ENCODE measurements at places on chromosomes 7 and 10.

- DNase-seq: no peak
Observed at GRCh38 chr7:158098125-158099030, 489.2 kb downstream of the PTPRN2 start.

- DNase-seq: no peak
Observed at GRCh38 chr10:133565441-133566294, at the start of gene SYCE1. Gene SYCE1 (minus strand): TSS chr10:133565583. CDS start chr10:133565529, 54 bp downstream.

DNA sequence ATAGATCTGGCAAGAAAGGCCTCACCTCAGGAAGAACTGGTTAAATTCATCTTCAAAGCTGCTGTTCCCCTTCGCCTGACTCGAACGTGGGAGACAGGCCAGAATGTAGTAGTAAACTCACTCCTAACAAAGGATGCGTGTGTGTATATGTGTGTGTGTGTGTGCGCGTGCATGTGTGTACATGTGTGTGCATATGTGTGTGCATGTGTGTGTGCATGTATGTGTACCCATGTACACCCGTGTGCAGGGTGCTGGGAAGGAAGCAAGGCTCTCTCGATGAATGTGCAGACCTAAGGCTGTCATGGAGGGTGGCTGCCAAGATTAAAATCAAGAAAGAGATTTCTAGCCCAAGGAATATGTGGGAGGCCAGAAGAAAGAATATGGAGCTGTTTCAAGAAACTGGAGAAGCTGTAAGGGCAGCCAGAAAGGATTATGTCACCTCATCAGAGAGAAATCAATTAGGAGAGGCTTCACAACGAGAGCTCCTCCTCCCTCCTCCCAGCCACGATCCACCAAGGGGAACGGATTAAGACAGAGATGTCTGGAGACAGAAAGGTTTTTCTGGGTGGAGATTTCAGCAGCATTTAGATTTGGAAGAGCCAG lies 34.0 kb upstream of the LBX1 start:
- no peak for DNase-seq

GRCh38 chr7:6284055-6284400 lies 11.6 kb upstream of the CYTH3 start:
- no peak for DNase-seq

DNA sequence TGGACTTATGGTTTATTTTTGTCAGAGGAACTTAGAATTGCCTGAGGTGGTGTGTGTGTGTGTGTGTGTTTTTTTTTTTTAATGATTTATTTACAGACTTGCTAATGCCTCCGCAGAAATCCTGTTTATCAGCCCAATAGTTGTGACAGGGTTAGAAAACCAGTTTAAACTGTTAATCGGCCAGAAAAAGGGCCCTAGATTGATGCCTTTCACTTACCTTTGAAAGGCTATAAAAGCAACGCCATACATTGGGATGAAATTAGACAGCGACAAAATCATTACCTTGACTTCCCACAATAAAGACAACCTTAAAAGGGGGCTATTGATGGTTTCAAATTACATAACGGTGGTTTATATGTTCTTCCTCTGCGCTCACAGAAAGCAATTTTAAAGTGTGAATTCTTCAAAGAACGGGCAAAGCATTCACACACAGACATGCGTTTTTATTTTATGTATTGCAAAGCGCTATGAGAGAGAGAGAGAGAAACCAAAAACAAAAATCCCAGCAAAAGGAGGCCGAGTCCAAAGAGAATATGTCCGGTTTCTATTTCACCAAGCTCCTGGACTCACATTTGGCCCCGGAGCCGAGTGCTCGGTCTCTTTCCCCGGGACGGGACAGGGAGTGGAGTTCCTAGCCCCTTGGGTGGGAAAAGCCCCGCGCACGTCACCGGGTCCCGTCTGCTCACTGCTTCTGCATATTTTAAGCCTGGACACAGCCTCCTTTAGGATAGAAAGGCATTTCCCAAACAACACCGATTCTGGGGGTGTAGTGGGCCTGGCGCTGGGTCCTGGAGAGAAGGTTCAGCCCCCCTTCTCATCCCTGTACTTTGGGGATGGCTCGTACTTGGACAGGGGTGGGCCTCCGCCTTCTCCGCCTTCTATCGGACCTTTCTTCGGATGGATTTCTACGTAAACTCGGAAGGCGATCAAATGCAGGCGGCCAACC lies 26.8 kb upstream of the VAX1 start:
- DNase-seq: no peak

DNA sequence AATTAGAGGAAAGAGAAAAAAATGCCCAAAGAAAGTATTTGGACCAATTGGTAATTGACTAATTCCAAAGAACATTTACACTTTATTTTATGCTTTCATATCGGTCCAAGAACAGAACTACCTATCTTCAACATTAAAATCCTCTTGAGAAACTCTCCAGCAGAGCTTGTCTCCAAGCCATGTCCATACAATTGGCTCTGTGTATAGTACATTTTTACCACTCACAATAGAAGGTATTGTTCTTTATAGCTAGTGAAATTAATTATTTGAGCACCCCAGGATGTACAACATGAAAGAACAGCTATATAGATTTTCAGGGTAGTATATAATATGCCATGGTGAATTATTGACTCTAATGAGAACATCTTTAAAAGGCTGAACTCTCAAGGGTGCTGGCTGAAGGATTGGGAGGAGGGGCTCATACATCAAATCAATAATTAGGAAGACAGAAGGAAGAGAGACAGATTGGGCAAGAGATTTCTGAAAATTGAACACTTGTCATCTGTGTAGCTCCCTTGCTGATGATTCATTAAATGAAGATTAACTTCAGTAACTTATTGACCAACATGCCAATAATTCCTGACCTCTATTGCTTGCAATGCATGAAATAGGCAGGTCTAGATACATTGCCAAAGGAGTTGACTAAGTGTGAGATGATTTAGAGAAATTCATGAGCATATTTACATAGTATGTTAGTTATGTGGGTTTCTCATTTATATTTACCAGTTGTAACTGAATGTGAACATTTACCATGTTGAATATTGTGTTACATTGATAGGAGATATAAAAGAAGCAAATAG lies 249.7 kb downstream of the MTERF1 start:
- no peak for DNase-seq

GRCh38 chr10:117720931-117721835 lies 178.6 kb downstream of the EMX2 start:
- DNase-seq: no peak

DNA sequence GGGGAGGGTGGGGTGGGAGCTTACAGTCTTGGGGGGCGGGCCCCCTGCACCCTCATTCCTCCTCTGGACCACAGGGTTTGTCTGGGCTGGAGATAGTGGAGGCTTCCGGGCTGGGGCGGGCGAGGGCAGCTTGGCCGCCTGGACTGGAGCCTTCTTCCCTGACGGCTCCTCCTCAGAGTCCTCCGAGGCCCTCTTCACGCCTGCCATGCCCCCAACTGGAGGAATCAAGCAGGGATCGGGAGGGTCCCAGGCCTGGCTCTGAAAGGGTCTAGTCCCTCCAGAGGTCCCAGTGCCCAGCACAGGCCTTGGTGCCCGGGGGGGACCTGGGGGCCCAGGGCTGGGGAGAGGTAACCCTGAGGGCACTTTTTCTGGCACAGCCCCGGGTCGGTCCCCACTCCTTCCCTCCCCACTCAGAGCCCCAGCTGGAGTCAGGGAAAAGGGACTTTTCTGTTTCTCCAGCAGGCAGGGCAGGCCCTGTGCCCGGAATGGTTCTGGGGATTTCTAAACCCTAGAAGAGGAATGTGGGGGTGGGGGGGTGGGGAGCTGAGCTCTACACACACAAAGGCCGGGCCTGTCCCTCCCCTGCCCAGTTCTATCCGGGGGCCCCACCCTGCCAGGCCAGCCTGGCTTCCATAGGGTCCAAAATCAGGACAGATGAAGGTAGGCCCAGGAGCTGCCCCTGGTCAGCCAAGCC lies 11.6 kb downstream of the MICALL2 start:
- DNase-seq: no peak

- DNase-seq: no peak
Observed at GRCh38 chr10:113099431-113100183, 149.6 kb downstream of the TCF7L2 start.

DNA sequence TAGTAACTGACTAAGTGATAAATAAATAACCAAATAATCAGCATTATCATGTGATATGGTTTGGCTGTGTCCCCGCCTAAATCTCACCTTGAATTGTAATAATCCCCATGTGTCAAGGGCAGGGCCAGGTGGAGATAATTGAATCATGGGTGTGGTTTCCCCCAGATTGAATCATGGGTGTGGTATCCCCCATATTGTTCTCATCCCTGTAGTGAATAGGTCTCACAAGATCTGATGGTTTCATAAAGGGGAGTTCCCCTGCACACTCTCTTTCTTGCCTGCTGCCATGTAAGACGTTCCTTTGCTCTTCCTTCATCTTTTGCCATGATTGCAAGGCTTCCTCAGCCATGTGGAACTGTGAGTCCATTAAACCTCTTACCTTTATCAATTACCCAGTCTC lies 72.1 kb upstream of the NRP1 start:
- DNase-seq: no peak
